RPMI7951 (cell line): ENCODE measurements at places on chromosomes 5 and 9.
A peak's percentile ranks its signal among the peaks of the same experiment; 100 is the strongest.

DNA sequence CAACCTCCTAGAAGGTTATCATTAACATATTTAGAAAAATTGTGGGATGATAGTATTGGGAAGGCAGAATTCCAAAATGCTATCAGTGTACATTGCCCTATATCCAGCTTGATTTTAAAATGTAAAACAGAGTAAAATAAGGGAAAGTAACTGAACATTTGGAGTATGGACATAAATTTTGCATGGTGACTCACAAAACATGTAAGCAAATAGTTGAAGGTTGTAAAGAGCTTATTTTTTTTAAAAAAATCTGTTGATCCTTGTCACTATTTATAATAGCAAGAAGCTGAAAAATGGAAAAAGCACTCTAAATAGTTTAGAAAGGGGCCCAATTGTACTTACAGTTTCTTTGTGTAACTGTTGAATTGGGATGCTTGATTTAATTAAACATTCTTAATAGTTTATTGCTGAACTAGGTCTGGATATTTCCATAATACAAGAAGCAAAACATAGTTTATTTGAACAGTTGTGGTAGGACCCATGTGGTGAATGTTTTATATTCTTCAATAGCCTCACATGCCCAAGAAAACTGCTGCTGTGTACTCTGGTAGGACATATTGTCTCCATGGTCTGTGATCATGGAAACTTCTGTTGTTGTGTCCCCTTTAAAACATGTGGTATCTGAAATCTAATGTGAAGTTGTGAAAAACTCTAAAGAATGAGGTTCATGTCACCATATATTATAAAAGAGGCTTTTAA lies 82.4 kb downstream of the NNT start:
- no peak for DNase-seq

DNA sequence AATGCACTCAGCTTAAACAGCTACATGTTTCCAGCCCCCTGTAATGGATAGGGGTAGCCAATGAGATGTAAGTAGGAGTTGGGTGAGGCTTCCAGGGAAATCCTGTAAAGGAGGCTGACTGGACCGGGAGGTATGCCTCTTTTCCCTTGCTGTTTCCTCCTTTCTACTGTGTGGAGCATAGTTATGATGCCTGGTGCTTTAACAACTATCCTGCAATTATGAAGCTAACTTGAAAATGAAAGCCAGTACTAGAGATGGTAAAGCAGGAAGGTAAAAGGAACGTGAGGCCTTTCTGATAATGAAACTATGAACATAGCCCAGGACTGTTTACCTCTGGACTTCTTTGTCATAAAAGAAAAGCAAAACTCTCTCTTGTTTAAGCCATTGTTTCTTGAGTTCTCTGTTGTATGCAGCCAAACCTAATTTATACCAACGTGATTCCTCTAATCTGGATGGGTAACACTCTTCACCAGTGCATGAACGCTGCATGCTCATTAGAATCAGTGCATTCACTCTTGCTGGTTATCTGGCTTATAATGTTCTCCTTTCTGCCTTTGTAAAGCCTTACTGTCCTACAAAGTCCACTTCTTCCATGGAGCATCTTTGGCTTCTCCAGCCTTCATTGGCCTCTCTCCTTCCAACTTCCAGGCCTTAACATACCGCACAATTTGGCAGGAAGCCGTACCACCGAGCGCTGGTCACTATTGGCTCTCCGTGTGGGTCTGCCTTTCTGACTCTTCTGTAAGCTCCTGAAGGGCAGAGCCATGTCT lies 8.3 kb upstream of the ARHGEF28 start:
- DNase-seq = no peak

GRCh38 chr5:34866989-34867471 lies 28.1 kb downstream of the TTC23L start:
- peak; percentile 7 for DNase-seq

DNA sequence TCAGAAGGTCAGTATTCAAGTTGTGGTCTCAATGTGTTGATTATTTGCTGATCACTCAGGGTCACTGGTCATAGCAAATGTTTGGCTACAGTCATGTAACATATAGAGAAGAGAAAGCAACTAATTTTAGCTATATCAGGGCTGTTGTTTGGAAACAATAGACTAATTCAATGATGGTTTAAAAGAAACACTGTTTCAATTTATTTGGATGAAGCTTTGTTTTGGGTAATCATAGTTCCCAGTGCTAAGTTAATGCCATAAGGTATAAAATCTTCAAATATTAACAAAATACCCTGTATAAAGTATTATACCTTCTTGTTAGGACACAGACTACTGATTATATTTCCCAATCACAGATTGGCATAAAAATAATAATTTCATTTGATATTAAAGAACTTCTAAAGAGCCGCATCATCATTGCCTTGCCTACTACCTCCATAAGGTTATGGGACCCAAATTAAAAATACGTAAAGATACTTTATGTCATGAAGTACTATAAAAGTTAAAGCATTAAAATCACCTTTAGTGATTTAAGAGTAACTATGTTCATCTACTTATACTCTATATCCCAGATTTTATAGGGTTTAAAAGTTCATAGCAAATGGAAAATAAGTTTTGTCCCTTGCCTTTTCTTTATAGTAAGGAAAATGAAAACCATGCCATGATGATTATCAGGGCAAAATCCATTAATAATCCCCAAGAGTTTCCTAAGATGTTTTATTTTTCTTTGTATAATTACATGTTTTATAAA lies 6.0 kb downstream of the NR3C1 start:
- DNase-seq = no peak

DNA sequence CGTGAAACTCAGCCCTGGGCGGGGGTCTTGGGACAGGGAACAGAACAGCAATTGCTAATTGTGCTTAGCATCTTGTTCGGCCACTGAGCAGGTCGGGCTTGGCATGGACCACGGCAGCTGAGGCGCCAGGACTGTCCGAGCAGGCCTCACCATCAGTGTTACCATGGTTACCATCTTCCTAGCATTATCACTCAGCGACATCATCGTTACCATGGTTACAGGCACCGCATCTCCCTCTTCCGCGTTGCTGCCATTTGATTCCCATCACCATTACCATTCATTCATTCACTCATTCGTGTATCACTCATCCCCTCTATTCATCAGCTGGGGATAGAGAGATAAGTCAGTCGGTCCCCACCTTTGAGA lies 81.0 kb upstream of the ZBTB43 start:
- peak; percentile 30 for DNase-seq
